ENCODE measurements at places on chromosomes 7 and 10.

DNA sequence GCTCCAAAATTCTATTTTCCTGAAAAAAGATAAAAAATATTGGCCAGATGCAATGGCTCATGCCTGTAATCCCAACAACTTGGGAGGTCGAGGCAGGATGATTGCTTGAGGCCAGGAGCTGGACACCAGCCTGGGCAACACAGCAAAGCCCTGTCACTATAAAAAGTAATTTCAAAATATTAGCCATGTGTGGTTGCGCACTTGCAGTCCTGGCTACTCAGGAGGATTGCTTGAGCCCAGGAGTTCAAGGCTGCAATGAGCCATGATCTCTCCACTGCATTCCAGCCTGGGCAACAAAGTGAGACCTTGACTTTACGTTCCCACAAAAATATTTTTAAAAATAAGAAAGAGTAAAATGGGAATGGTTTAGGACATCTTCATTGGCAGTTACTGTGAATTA, 104.1 kb upstream of the AFAP1L2 start:
- DNase-seq = no peak

GRCh38 chr10:131898061-131898460, 2.7 kb upstream of the PPP2R2D start:
- no peak for DNase-seq

GRCh38 chr10:21527598-21528235, 2.2 kb upstream of the SKIDA1 start:
- peak; percentile 59 for DNase-seq

- DNase-seq = peak; percentile 24
Observed at GRCh38 chr10:76881477-76882220, 756.0 kb downstream of the KCNMA1 start.

DNA sequence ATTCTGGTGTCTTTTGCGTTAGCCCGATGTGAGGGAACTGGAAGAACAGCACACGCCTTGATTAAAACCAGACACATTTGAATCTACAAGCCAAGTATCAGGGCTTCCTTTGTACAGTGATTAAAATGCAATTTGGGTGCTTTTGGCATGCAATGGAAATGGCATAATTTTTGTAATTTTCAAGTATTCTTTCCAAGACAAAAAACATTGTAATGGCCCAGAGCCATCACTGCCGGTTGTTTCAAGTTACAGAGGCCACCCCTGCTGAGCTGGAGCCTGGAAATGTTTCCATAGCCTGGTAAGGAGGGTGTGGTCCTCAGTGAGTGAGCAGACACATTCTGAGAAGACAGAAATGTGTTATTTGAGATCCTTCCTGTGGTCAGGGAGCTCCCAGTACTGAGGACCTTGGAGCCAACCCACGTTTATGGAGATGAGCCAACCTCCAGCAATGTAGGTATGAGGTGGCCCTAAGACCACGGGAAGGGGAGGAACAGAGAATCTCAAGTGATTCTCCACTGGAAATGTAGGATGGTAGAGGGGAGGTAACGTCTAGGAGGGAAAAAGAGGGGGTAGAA, 20.9 kb downstream of the TEX36 start:
- no peak for DNase-seq

DNA sequence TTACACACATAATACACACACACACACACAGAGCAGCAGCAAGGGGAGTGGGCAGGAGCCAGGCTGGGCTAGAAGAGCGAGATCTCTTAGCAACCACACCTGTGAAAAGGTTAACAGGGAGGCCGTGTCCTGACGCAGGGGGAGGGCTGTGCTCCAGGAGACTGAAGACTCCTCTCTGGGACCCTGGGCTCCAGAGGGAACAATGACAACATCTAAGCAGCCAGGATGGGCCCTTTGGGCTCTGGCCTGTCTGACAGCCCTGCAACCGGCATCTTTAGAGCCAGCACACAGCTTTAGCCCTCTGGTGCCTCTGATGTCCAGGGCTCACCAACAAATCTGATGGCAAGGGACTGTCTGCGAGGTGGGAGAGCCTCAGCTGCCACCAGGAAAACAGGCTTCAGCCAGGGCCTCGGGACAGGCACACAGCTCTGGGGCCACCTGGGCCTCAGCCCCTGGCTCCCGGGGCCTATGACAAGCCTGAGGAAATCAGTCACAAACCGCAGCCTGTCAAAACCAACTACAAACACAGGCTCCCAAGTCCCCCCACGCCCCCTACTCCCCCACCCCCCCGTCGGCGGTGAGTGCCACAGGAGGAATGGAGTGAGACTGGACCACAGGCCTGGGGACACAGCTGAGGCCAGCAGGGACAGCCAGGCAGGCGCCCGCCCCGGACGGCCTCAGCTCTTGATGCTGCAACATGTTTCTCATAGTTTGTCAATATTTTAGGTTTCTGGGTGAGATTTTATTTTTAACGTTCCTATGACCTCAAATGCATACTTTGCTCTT, 102.8 kb downstream of the TNS3 start:
- DNase-seq = no peak

- peak; percentile 51 for DNase-seq
Observed at GRCh38 chr10:110498087-110498981, 627 bp downstream of the DUSP5 start.

- DNase-seq = no peak
Observed at GRCh38 chr10:59088912-59089573, 87.4 kb upstream of the PHYHIPL start.

GRCh38 chr7:132028144-132028920, 471.9 kb upstream of the PODXL start:
- no peak for DNase-seq

DNA sequence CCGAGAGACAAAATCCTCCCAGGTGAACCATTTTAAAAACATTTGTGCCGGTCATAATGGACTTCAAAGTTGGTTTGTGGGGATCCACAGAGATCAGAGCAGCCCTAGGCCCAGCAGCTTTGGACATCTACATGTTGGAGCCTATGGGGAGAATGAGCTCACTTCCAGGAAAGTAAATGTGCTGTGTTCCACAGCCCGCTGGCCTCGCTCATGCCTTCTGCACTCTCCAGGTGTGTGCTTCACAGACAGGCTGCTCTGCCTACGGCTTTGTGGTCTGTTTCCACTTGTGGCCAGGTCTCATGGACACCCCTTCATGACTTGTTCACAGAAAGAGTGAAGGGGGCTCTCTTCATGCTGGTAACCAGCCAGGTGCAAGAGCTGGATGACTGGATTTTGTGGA, 141.6 kb downstream of the ADARB2 start:
- DNase-seq = no peak

DNA sequence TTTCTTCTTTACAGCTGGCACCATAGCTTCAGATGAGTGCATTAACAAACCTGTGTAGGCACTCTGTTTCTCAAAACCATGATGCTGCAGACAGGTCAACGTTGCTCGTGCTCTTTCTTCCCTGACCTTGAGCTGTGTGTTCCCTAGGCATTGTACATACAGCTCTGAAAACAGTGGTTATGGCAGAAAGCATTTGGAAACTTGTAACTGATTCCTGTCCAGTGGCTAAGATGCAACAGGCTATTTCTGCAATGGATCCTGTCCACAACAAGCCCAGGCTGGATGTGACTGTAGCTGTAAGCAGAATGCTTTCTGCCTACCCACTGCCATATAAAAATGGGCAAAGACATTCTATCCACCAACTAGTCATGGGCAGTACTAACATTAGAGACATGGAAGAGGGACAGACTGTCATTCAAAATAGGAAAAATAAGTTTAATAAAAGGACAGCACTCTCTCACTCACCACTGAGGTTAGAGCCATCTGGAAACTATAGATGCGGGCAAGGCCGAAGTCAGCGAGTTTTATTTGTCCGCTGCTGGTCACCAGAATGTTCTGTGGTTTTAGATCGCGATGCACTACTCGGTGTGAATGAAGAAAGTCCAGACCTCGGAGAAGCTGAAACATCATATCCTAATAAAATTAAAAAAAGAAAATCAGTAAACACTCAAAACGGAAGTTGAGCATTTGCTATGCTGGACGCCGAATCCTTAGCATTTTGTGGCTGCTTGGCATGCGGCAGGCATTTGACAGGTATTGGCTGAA, 111.0 kb downstream of the CDK6 start:
- no peak for DNase-seq

GRCh38 chr7:12839508-12840153, 152.2 kb downstream of the ARL4A start:
- DNase-seq = peak; percentile 46

DNA sequence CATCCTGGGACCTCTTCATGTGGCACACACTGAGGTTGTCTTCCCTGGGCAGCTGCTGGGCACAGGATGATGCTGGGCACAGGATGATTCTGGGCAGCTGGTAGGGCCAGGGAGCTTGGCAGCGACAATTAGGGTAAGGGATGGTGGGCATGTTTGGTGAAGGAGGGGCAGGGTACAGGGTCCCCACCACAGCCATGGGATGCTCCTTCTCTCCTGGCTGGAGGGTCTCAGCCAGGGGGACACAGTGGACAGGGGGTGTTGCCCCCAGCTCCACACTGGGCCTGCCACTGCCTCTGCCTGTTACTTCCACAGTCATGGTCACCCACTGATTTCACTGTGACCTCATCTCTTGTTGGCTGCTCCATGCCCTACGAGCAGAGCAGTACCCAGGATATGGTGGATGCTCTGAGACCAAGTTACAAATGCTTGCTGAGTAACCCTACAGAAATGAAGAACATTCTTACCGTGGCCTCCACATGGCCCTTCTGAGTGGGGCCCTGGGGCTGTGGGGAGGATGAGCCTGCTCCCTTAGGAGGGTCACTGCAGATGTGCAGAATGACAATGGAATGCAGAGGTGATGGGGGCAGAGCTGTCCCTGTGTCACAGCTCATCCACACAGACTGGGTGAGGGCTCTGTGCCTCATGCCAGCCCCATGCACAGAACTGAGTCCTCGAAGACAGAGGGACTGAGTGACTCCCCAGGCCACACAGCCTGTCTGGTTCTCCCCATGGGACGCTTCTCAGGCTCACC, 28.4 kb upstream of the RET start:
- no peak for DNase-seq

DNA sequence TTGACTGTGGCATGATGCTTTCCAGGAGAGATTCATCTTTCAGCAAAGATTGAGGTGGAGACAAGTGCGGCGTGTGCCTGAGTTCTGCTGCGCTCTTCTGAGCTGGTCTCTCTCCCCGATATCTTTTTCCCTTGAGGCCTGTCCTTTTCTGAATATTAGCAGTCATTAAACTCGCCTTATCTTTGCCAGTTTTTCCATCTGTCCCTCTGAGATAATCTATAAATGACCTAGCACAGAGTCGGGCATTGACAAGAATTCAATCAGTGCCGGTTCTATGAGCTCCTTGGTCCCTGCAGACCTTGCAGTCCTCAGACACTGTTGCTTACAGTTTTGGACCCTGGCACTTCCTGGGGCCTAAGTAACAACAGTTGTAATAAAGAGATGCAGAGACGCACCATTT, 89.7 kb upstream of the IKZF1 start:
- DNase-seq = no peak

DNA sequence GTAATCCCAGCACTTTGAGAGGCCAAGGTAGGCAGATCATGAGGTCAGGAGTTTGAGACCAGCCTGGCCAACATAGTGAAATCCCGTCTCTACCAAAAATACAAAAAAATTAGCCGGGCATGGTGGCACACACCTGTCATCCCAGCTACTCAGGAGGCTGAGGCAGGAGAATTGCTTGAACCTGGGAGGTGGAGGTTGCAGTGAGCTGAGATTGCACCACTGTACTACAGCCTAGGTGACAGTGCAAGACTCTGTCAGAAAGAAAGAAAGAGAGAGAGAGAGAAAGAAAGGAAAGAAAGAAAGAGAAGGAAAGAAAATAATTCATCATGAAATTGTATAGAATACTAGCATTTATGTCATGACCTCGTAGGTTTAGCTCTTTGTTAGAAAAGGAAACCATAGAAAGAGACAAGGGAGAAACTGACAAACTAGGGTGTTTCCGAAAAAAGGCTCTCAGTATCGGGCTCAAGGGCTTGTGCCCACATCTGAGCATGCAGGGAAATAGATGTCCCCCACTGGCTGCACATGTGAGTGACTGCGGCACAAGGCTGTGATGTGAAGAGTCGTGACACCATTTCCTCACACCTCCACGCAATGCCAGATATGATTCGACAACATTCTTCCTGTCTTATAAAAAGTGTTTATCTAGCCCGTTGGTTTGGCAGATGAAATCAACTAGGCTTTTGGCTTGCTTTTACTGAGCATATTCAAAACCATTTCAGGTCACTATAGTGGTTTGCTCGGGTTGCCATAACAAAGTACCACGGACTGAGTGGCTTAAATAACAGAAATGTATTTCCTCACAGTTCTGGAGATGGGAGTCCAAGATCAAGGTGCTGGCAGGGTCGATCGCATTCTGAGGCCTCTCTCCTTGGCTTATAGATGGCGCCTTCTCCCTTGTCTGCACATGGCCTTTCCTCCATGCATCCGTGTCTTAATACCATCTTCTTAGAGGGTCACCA, 2.0 kb downstream of the SRGN start:
- peak; percentile 27 for DNase-seq

DNA sequence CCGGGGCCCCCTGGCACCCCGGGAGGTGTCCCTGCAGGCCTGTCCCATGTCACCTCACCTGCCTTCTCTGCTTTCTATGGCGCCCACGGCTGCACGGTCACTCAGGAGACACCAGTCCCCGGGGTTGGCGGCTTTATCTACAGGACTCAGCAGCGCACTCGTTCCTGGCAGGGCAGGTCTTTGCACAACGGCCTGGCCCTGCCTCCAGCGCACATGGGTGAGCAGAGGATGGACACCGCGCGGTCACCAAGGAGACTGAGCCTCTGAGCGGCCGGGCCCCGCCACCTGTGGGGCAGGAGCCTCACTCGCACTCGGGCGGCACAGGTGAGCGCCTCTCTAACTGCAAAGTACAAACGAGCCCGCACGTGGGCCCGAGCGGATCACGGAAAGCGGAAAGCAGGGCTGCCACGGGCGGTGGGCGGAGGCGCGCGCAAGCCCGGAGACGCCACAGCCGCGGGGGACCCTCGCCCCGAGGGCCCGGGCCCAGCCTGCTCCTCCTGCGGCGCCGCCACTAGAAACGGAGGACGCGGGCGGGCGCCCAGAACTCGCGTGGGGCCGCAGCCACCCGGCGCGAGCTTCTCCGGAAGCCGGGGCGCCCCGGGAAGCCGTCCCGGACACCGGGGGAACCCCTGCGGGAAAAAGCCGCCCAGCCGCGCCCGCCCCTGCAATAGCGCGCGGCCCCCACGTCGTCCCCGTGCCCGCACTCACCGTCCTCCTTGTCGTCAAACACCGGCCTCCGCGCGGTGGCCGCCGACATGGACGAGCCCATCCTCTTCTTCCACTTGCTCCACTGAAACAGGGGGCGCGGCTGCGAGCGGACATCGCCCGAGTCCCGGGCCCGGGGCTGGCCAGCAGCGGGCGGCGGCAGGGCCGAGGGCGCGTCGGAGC, 642 bp downstream of the STK32C start:
- DNase-seq = no peak

DNA sequence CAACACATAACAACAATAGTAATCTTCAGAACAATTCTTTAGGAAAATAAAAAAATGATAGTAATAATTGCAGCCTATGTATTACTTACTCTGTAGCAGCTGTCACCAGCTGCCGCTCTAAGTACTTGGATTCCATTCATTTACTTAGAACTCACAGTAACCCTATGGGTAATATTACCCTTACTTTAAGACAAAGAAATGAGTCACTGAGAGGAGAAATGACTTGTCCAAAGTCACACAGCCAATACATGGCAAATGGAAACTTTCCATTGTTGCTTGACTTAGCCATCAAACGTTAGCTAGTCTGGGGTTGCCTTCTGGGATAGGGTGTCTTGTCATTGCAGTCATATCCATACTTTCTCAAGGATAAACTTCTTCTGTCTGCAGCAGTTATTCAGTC, 3.6 kb downstream of the CCNY start:
- DNase-seq = no peak

GRCh38 chr7:149802966-149803365, 29.6 kb upstream of the ZNF467 start:
- DNase-seq = no peak

- DNase-seq = no peak
Observed at GRCh38 chr7:159139202-159139601, 5.5 kb downstream of the VIPR2 start.

GRCh38 chr10:98555021-98555619, 108.4 kb upstream of the HPS1 start:
- no peak for DNase-seq

Measured in amniotic epithelial cell (primary cell).